ENCODE measurements at places on chromosomes 12 and 14.
A peak's percentile ranks its signal among the peaks of the same experiment; 100 is the strongest.

- DNase-seq = no peak
Observed at GRCh38 chr12:25935355-25936144, 22.9 kb upstream of the RASSF8 start.

DNA sequence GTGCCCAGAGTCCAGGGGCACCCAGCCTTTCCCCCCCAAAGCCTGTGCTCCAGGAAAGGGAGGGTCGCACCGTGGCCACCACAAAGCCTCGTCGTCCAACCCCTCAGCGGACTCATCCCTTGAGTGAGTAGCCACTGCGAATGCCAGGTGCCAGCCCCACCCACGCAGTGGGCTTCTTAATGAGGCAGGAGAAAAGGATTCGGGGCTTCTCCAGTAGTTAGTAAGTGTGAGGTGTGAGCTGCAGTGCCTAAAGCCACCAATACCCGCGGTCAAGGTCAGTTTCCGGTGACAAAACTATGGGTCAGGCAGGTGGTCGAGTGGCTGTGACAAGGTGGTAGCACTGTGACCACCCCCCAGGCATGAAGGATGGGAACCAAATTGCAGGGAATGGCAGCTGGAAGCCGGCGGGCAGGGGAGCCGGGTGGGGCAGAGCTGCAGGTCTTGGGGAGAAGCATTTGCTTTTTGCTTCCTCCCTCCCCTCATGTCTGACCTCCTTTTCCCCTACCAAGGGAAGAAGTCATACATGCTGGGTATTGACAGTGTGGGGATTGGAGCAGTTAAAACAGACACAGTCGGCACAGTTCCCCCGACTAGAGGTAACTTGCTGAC, 8.0 kb downstream of the RAN start:
- DNase-seq = no peak

- DNase-seq = no peak
Observed at GRCh38 chr14:105165761-105166485, 2.7 kb downstream of the JAG2 start.

GRCh38 chr12:127542391-127542790, 724.6 kb upstream of the TMEM132C start:
- DNase-seq = no peak

- no peak for DNase-seq
Observed at GRCh38 chr12:32201096-32201495, 94.4 kb downstream of the BICD1 start.

DNA sequence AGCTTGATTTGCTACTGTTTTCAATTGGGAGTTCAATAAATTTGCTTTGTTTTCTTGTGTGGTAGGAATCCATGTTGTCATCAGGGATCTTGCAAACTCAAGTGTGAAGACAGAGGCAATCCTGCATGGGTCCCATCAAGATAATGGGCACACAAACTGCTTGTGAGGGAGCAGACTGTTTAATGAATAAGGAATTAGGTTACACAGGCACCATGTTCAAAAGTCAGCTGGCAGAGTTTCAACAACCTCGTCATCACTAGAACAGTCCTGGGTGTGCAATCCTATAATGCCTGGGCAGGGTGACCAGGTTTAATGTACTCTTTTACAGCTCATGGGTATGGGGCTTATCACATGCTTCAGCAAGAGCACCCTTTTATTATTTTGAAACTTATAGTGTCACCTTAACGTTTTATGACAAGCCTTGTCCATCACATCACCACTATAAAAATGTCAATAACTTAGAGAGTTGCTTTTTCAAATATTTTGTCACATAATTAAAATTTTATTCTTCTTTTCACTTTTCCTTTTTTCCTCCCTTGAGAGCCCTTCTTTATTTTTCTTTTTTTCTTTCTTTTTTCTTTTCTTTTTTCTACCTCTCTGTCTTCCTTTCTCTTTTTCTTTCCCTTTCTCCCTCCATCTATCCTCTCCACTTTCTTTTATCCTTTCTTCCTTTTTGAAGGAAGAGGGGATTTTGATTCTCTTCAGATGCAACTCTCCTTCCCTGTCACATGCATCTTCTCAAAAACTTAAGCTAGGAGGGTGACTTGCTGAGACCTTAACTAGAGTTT, 252.2 kb upstream of the ATP2B1 start:
- no peak for DNase-seq

- DNase-seq = no peak
Observed at GRCh38 chr14:96888593-96888992, 91.4 kb downstream of the VRK1 start.

- DNase-seq = no peak
Observed at GRCh38 chr12:64706857-64707256, 52.3 kb downstream of the GNS start.

GRCh38 chr12:1768615-1769014, 51.8 kb upstream of the LRTM2 start:
- no peak for DNase-seq

GRCh38 chr14:102686196-102686801, 91.0 kb upstream of the TRAF3 start:
- DNase-seq = no peak

DNA sequence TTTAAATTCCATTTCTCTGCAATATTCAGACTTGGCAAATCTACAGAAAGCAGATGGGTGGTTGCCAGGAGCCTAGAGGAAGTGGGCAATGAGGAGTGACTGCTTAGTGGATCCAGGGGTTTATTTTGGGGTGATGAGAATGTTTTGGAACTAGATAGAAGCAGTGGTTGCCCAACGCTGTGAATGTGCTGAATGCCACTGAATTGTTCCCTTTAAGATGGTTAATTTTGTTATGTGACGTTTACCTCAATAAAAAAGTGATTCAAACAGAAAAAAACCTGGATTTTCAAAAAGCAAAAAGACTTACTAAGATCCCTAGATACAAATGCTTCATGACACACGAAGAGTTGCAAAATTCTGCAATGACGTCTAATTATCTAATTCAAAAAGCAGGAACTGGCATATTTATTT, 34.2 kb downstream of the DAO start:
- no peak for DNase-seq

DNA sequence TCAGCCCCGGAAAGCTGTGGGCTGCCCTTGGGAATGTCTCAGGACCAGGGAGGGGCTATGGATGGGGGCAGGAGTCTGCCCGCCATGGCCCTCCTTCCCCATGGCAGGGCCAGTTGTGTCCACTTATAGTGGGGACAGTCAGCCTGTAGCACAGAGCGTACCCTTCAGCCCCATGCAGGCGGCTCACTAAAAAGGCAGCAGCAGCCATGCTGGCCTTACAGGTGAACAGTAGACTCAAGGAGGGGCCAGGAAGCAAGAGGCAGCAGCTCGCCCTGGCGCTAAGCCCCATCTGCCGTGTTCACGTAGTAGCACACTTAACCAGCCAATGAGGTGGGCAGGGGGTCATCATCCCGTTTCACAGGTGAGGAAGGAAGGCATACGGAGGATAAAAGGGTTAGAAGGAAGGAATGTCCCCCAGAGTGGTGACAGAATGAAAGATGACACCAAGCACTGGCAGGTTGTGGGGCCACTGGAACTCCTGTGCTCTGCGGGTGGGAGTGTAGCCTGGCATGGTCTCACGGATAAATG, 52.7 kb downstream of the FAM222A start:
- DNase-seq = peak; percentile 1

DNA sequence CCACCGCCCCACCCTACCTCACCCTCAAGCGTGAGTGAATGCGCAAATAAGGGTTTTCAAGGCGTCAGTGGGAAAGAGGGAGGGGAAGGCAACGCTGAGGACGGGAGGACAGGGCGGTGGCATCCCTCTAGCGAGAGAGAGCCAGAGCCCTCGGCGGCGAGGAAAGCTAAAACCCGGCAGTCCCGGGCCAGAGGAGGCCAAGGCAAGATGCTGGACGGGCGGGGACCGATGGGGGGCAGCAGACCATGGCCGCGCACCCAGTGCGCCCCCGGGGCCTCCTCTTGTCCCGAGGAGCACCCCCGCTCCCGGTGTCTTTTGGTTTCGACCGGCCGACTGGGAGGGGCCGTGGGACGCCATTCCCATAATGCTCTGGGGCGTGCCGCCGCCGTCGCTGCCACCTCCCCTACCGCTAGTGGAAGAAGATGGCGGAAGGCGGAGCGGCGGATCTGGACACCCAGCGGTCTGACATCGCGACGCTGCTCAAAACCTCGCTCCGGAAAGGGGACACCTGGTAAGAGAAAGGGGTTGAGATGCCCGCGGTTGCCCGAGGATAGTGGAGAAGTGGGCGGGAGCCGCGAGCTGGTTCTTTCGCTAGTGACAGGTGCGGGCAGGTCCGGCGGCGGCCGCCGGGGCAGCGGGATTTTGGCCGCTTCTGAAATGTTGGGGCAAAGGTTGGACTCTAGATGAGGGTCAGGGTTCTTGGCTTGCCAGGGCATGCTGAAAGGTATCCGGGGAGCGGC, at the start of gene USP15:
USP15 (plus strand) TSS at position 412 of the 740 bp plus-strand sequence; CDS start at position 423, 11 bp downstream.
- DNase-seq = peak; percentile 95

DNA sequence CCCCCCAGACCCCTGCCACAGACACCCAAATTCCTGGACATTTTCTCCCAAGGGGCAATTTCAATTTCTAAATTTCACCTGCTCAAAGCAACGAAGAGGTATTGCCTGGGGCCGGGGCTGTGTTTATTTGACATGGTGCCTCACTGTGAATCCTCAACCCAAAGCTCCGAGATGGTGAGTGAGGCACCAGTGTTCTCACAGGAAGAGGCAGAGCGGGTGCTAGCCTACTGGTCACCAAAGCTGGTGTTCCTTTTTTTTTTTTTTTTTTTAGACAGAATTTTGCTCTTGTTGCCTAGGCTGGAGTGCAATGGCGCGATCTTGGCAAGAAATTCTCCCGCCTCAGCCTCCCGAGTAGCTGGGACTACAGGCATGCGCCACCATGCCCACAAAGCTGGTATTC, 14.8 kb upstream of the SH2B3 start:
- no peak for DNase-seq

DNA sequence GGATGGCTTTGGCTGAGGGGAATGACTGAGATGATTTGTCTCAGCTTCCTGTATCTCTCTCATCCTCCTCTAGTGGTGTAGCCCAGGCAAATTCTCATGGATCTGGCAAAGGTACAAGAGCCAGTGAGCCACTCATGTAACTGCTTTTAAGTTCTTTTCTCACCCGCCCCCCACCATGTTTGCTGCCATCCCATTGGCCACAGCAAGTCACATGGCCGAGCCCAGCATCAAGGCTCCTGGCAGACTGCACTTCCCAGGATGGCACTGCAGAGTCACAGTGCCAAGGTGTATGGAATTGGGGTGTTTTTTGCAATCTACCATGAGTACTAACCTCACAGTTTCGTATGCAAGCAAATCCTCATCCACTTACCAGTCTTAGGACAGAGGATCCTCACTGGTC, 50.9 kb downstream of the CHST11 start:
- no peak for DNase-seq

DNA sequence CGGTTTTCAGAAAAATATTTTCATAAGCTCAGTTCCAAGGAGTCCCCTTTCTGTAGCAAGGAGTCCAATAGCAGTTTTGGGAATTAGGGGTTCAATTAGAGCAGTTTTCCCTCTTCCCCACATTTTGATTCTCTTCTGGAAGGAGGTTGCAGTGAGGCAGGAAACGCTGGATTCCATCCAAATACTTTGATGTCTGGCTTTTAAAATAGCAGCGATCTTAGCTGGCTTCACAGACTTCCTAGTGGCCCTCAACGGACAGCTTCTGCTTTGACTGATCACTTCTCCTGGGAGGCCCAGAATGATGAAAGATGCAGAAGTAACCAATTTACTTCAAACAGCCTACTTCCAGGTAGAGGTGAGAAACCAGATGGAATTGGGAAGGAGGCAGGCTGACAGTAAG, 63.1 kb downstream of the C12orf75 start:
- DNase-seq = no peak

DNA sequence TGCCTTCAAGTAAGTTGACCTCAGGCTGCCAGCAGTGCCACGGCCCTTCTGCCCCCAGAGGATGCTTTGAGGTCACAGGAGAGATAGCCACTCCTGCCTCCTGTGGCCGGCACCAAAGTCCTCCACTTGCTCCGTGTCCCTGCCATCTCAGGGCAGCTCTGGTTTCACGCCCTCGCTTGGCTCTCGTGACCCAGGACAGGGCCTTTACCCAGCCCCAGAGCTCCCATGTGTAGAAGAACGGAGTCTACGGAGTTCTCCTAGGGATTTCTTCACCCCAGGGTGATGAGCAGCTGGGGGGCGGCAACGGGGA, 178.1 kb downstream of the ADGRD1 start:
- DNase-seq = no peak

GRCh38 chr12:109946505-109946904, 46.4 kb downstream of the TCHP start:
- DNase-seq = no peak

DNA sequence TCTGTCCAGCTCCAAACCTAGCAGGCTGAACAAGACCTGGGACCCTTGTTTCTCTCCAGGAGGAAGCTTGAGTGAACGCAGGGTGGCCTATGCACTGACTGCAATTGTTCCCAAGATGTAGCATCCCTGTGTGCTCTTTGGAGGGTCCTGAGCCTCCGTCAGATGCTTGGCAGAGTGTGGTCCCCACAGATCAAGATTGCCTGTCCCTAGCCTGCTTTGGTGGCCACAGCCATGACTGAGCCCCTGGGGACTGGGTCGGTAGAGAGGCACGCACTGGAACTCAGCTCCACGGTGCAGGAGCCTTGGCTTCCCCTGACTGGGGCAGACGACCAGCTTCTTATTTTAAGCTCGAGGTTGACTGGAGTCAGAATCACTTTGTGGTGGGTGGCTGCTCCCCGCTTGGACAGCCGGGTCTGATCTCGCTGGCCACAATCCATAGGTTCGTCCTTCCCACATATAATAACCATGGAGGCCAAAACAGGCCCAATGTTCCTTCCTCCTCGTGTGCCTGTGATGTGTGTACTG, 97.8 kb downstream of the LGMN start:
- DNase-seq = no peak

DNA sequence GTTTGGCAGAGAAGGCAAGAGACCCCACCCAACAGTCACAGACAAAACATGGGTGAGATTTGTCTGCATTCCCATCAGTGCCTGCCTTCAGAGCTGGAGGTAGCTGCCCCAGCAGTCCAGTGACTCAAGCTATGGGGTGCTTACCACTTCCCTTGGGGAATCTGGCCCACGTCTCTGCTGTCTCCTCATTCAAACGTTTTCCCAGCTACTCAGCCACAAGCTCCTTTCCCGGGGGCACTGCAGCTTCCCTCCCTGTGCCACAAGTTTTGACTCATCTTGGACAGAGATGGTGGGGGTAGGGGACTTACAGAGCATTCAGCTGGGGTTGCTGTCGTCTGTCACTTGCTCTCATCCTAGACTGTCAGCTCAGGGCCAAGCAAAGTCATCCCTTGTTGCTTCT, 66.6 kb downstream of the FBXL14 start:
- no peak for DNase-seq

GRCh38 chr12:93016752-93017350, 87.8 kb upstream of the EEA1 start:
- no peak for DNase-seq

- DNase-seq = no peak
Observed at GRCh38 chr12:116339062-116339461, 61.6 kb upstream of the MED13L start.

DNA sequence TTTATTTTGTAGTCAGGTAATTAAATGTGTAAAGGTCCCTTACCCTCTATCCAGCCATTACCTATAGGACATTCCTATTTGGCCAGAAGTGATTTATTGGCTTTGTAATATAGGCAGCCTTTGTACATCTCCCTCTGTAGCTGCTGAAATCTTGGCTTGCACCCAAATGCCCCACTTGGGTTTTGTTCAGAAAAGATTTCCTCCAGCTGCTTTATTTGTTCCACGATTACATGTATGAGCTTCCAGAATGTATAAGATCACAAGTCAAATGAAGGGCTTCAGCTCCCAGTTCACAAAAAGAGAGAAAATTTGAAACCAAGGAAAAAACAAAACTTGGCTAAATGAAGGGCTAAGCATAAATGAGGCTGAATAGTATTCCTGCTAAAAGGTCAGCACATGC, 103.4 kb downstream of the EFCAB11 start:
- no peak for DNase-seq

Measured in activated B cell treated with CpG ODN at 0.5 μM for 24 hours (primary cell).